Activated naive CD4-positive, alpha-beta T cell treated with Interleukin-2 at 50 U/mL for 16 hours (primary cell): ENCODE measurements at places on chromosomes 13 and 19.

- DNase-seq, result no peak
Measured at GRCh38 chr13:76878043-76878442, 8.2 kb downstream of the KCTD12 start.

DNA sequence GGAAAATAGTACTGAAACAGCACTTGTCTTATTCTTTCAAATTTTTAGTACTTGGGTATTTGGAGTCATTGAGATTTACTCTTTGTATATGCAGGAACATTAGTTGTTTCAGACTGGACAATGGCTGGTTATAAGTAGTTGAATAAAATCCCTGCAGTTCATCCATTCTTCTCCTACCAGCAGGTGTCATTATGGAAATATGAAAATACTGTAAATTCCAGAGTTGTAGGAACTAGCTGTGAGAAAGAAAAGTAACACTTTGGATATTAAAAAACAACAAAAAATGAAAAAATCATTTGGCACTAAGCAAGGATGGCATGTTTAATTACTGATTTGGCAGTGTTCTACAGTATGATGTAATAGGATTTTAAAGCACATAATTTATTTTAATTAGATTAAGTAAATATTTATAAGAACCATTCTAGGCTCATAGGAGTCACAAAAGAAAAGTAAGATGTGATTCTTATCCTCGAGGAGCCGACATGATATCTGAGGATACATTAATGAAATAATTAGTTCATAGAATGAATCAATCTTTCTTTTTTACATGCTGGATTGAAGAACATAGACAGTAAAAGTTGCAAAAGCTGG, 155.3 kb downstream of the KCNRG start:
- no peak for DNase-seq

DNA sequence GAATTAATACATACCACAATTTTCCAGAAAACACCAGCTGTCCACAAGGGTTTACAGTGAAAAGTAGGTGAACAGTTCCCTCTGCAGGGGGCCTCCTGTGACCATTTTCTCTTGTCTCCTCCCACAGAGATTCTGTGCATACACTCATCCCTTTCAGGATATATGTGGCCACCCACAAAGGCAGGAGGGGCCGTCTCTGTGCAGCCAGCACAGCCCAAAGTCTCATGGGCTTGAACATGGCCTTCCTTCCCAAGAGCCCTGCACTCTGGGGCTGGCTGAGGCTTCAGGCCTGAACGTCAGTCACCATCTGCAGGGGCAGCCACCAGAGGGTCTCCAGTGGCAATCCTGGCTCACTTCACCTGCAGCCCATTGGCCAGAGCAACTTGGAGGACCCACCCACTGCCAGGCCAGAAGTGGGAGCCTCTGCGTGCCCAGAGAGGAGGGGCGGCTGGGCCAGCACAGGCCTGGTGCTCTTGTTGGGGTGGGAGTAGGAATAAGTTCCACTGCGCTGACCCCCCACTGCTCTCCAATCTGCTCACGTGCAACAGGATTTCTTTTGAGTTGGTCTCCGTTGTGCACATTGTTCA, 25.1 kb downstream of the TMEM161A start:
- DNase-seq, result no peak

DNA sequence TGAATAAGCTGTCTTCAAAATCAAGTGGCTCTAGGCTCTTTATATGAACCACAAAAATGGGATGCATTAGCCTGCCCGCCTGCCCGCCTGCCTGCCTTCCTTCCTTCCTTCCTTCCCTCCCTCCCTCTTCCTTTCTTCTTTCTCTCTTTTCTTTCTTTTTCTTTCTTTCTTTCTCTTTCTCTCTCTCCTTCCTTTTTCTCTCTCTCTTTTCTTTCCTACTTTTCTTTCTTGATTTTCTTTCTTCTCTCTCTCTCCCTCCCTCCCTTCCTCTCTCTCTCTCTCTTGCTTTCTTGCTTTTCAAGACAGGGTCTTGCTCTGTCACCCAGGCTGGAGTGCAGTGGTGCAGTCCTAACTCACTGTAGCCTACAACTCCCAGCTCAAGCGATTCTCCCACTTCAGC, 26.9 kb downstream of the F2RL3 start:
- DNase-seq, result no peak

GRCh38 chr19:4811328-4812131, 20.0 kb downstream of the TICAM1 start:
- peak; percentile 91 for DNase-seq

- no peak for DNase-seq
Measured at GRCh38 chr13:67967031-67967430, 736.9 kb upstream of the PCDH9 start.

DNA sequence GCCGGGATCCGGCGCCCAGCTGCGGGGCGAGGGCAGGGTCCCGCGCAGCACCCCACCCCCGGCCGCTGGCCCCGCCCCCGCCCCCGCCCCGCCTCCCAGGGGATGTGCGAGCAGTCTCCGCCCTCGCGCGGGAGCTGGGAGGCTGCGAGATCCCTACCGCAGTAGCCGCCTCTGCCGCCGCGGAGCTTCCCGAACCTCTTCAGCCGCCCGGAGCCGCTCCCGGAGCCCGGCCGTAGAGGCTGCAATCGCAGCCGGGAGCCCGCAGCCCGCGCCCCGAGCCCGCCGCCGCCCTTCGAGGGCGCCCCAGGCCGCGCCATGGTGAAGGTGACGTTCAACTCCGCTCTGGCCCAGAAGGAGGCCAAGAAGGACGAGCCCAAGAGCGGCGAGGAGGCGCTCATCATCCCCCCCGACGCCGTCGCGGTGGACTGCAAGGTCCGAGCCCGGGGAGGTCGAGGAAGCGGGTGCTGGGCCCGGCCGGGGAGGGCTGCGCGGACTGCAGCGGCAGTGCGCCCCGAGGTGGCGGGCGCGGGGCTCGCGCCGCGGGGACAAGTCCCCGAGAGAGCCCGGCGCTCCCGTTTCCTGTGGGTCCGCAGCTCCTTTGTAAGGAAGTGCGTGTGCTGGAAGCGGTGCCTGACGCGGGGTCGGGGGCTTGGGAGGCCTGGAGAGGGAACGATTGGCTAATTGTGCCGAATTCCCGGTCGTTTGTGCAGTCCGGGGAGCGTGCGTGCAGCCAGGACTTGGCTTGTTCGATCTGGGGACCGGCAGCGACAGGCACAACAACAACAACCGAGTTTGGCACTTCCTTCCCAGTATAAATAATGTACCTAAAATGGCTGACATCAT, at the start of gene ITM2B:
Gene ITM2B (plus strand): TSS at position 161 of the 843 bp plus-strand sequence. CDS start 155 bp downstream, at position 316.
- peak; percentile 63 for DNase-seq

- DNase-seq, result no peak
Measured at GRCh38 chr13:59842507-59842906, 321.2 kb downstream of the DIAPH3 start.

- DNase-seq, result no peak
Measured at GRCh38 chr13:35475960-35476943, at the start of gene MAB21L1. Gene MAB21L1, minus strand, starts transcription at chr13:35476689. Its CDS starts 551 bp downstream, at chr13:35476138.

- DNase-seq, result peak; percentile 37
Measured at GRCh38 chr13:51849145-51850101, 4.4 kb upstream of the TMEM272 start.

DNA sequence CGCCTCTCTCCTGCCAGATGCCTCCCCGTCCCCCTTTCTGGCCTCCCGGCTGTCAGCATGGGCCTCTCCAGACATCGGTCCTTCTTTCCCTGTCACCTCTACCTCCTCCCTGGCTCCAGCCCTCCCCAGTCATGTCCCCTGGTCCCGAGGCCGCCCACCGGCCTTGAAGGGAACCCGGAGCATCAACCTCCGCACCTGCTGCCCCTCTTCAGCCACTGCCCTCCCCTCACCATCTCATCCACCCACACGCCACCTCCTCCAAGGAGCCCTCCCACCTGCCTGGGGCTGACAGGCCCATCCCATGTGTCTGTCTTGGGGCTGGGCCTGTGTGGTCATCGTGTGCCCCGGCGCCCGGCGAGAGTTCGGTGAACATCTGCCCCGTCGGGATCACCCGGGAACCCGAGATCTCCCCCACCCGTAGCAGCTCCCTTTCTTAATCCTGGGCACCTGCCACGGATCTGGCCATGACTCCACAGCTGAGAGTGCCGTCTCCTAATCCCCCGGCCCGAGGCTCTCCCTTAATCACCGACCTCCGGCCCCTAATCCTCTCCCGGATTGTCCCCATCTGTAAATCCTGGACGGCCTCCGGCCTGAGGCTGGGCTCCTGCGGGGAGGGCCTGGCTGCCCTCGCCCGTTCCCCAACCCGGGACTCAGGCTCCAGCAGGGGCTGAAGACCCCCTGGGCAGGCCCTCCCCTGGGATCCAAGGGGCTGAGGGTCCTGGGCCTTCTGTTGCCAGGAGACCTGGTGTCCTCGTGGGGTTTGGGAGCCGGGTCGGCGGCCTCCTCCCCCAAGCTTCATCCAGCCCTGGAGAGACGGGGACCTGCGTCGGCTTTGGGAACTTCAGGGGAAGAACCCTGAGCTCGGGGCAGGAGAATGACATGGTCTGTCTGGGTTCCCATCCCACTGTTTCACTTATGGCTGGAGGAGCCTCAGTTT, 5.9 kb downstream of the HCN2 start:
- DNase-seq, result no peak

DNA sequence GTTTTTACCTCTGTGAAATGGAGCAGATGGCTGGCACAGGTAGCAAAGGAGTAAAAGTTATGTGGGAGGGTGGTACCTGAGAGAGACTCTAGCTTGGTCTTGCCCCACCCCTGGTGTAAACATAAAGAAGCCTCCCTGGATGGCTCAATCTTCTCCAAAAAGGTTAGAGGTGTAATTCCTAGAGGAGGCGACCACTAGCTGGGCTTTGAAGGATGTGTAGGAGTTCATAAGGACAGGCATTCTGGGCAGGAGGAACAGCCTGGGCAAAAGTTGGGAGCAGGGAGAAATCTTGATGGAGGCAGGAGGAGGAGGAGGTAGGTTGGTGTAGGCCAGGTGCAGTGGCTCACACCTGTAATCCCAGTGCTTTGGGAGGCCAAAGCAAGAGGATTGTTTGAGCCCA, 7.8 kb upstream of the ICAM4 start:
- no peak for DNase-seq

- no peak for DNase-seq
Measured at GRCh38 chr13:44362394-44363040, 11.1 kb upstream of the SERP2 start.

DNA sequence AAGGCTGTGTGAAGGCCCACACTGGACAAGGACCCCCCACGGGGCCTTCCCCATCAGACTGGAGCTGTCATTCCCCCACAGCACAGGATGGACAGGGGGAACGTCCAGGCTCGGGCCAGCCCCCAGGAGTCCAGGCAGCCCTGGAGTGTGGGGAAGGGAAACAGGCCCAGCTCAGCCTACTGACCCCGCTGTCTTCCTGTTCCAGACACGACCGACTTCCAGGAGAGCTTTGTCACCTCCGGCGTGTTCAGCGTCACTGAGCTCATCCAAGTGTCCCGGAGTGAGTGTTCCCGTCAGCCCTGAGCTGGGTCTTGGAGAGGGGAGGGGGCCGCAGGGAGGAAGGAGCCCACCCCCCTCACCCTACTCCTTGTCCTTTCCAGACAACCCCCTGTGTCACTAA, 47.0 kb downstream of the SMIM24 start:
- DNase-seq, result no peak

GRCh38 chr19:16088351-16089009, 12.2 kb downstream of the TPM4 start:
- no peak for DNase-seq

DNA sequence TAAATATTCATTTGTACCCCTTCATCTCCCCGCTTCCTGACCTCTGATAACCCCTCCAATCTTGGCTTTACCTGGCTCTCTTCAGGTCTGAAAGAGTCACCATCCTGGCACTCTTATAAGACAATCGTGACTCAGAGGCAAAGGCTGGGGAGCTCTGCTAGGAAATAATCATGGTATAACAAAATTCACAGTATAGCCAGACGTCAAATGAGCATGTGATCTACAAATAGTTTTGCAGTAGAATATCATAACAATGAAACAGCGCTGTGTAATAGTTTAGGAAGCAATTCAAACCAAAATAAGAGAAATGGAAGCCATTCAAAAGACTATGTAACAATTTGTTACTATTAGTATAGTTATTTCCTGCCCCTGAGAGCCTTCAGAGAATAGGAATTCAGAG, 34.2 kb downstream of the RXFP2 start:
- no peak for DNase-seq

DNA sequence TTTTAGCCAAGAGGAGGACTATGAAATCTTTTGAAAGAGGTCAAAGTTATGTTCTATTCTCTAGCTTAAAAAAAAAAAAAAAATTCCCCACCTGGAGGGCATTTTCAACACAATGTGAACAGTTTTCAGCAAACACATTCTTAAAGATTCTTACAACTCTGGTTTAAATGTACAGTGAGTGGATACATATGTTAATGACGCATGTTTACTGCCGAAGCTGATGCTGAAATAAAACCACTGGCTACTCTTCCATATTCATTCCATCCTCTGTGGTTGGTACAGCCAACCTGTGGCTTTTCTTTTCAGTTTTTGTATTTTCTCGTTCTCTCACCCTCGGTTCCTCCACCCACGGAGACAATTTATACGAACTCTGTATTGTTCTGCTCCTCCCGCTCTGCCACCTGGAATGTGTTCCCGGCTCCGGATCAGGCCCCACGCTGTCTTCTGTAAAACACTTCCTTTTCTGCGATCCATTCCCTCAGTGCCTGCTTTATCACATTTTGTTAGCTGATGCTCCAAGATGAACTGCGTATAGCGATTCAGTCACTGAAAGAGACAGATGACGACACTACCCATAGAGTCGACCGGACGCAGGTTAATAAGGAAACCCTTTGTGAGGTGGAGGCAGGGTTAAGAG, 466.4 kb upstream of the ARGLU1 start:
- DNase-seq, result no peak

GRCh38 chr13:43838909-43839308, 40.6 kb downstream of the CCDC122 start:
- no peak for DNase-seq

DNA sequence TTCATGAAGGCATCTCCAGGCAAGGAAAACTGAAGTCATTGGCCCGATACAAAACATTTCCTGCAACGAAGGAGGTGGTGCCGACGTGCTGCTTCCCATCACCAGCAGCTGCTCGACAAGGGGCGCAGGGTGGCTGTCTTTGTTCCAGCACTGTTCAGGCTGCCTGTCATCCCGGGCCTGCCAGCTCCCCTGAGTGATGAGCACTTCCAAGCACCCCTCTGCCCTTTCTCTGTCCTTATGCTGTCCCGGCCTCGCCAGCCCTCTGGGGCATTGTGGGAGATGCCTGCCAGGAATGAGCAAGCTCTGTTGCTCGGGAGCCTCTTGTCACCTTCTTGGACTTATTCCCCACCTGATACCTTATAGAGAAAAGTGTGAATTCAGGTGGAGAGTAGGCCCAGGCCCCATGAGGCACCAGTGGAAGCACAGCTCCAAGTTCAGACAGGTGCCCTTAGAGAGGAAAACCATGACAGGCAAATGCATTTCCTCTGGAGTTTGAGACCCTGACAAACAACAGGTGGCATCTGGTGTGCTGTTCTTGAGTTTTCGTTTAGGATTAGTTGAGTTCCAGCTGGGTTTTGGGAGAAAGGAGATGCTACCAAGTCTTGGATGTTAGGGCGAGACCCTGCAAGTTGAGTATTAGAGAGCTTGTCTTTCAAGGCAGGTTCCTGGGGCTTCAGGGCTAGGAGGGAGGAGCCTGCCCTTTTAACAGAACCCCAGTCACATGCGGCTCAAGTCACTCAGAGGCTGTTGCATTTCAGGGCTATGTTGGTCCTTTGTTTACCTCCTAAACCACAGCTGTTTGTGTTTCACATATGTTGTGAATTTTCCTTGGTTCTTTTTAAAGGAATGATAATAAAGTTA, 21.4 kb downstream of the BBC3 start:
- no peak for DNase-seq

- no peak for DNase-seq
Measured at GRCh38 chr19:47637550-47637949, 28.6 kb downstream of the BICRA start.
